Stimulated activated CD4-positive, alpha-beta T cell treated with anti-CD3 and anti-CD28 coated beads, Interleukin-12 subunit alpha, Interleukin-12 subunit beta, amount 100 ng/mL, for 24 hours (primary cell): ENCODE measurements at places on chromosomes 2 and 18.
A peak's percentile ranks its signal among the peaks of the same experiment; 100 is the strongest.

GRCh38 chr2:120820263-120820952 lies 84.7 kb downstream of the GLI2 start:
- no peak for DNase-seq

GRCh38 chr2:70960833-70961647 lies 17.4 kb upstream of the ANKRD53 start:
- DNase-seq = no peak

GRCh38 chr2:70580352-70580751 lies 26.7 kb upstream of the TGFA start:
- DNase-seq = no peak

GRCh38 chr2:158893026-158893425 lies 75.4 kb upstream of the TANC1 start:
- DNase-seq = no peak

GRCh38 chr2:129812071-129812470 lies 167.4 kb upstream of the RAB6C start:
- no peak for DNase-seq

DNA sequence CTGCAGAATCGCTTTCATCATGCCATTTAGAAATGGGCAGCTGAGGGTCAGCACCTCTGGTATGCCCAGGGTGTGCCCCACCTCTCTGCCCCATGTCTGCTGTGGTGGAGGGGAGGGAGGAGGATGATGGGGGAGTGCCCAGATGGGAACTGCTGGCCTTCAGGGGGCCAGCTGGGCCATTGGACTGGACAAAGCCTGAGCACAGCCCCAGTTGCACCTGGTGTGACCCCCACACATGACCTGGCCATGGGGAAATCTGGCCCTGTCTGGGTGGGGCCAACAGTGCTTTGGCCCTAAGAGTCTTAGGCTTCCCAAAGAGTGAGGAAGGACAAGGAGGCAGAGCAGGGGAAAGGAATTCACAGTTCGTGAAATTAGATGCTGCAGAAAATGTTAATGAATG lies 44.1 kb downstream of the CTIF start:
- DNase-seq = no peak

DNA sequence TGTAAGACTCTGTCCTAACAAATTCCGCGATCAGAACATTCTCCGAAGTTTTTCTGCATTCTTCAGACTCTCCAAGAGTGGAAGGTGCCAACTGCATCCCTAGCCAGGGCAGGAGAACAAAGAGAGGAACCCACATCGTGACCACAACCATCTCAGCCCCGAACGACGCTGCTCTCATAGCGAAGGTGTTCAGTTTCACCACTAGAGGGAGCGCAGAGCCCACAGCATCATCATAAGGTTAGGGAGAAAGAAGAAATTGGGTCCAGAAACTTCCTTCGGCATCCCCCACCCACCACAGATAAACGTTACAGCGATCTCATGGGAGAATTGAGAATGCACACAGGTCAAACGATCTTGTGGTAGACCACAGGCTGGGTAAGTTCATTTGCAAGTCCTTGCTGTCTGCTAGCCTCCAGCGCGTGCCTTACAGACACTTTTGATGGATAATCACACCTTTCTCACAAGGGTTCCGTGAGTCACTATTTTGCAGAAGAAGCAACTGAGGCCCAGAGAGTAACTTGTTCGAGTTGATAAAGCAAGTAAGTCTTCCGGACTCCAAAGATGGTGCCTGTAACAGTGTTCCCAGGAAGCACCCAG lies 53.7 kb upstream of the ARL4C start:
- peak; percentile 13 for DNase-seq

- no peak for DNase-seq
Observed at GRCh38 chr2:96832408-96832753, 11.4 kb downstream of the ANKRD23 start.

DNA sequence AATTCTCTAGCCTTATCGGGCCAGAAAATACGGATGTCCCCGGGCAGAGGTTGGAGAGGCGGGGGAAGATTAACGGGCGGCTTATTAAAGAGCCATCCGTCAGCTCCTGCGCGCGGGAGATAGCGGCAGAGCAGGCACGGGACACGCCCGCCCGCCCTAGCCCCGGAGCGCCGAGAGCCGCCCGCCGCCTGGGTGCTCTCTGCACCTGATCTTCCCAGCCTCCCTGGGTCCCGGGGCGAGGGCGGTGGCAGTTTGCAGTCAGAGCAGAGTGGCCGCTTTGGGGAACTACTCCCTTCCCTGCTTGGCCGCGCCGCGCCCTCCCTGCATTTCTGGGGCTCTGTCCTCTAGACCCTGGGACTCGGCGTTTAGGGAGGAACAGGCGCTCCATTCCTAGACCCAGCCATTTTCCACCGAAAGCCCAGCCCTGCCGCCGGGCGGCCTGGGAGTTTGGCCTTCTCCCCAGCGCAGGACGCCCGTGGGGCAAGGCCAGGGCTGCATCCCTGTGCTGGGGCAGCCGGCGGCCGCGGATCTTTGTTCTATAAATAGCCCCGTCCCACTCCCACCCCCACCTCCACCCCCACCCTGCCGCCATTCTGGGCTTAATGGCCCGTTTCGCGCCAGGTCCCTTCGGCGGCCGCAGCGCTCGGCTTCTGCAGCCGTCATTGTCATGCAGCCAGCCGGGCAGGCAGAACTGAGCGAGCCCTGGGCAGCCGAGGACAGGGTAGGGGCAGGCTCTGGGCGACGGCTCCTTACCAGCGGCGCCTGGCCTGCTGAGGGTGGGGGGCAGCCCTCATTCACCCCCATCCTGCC lies 6.6 kb downstream of the GAD1 start:
- DNase-seq = no peak

DNA sequence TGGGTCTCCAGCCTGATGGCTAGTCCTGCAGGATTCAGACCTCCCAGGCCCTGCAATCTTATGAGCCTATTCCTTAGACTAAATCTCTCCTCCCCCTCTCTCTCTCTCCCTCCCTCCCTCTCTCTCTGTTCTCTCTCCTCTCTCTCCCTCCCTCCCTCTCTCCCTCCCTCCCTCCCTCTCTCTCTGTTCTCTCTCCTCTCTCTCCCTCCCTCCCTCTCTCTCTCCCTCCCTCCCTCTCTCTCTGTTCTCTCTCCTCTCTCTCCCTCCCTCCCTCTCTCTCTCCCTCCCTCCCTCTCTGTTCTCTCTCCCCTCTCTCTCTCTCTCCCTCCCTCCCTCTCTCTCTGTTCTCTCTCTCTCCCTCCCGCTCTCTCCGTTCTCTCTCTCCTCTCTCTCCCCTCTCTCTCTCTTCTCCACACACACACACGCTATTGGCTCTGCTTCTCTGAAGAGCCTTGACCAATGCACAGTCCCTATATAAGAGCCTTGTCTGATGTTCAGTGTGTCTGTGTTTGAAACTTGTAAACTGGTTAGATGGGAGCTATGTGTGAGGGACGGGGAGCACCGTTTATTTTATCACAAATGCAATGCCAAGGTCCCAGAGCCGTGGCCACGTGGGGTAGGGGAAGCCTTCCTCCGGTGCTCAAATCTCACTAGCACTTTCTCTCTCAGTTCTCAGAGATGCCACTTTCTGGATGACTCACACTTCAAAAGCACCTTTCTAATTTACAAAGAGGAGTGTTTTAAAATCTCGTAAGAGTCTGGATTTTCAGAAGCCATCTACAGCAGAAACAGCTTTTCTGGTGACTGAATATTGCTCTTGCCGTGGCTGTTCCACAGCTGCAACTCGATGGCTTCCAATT lies 9.4 kb upstream of the PRLH start:
- DNase-seq = peak; percentile 14

- no peak for DNase-seq
Observed at GRCh38 chr2:175999283-175999819, 2.7 kb downstream of the LNPK start.

DNA sequence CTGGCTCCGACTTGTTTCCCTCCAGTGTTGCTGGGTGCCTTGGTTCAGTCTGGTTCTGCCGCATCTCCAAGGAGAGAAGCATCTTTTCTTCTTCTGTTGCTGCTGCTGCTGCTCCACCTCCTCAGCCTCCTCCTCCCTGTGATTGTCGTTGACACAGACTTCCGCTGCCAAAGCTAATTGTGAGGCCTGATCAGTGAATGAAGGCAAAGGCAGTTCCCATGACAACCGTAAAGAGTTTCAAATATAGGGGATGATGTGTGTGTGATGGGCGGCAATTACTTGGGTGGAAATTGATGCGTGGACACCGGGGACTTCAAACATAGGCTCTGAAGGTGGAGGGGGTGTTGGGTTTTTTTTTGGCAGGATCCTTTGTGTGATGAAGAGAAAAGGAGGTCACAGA lies 13.7 kb downstream of the TET3 start:
- no peak for DNase-seq

GRCh38 chr2:240295256-240296103 lies 140.0 kb upstream of the GPC1 start:
- no peak for DNase-seq

DNA sequence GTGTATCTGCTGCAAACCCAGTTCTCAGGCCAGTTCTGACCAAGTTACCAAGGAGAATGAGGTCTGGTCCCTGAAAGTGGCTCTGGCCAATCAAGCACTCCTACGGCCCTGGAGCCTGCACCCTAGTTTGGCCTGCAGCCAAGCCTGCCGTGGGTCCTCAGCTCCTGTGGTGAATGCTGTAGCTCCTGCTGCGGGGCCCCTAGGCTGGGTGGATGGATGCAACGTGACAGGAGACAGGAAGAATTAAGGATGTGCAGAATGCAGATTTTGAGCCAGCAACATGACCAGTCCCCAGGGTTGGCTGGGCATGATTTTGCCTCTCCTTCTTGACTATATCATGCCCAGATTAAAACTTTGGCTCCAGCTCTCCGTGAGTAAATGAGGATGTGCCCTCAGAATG lies 97.2 kb downstream of the SMAD7 start:
- no peak for DNase-seq

DNA sequence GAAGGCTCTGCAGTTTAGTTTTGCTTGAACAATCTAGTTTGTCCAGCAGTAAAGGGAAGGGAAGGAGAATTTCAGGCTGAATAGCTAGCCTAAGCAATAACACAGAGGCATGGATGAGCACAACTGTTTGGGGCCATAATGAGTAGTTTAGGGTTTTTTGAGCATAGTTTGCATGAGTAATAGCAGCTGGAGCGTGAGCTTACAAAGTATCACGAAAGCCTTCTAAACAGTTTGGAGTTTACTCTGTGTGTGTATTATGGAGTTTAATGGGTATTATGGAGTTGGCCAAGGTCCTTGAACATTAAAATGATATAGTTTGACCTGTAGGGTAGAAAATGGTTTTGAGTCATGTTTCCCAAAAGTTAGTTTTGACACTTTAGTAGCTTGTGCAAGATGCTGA lies 782.3 kb downstream of the ERBB4 start:
- DNase-seq = no peak

DNA sequence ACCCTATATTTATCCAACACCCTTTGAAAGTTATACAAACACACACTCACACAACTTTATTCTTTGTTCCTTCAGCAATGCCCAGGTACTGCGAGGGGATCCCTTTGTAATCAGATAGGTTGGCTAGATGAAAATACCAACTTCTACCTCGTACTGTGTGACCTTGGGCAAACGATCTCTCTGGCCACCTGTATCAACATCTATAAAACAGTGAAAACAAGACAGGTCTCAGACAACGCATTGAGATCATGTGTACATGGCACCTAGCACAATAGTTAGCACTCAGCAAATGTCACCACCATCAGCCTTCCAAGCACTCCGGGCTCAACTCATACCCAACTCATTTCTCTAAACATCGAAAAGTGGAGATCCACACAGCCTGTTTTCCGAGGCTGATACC lies 118.4 kb upstream of the PPP1CB start:
- no peak for DNase-seq

- no peak for DNase-seq
Observed at GRCh38 chr2:230269715-230270114, 44.2 kb downstream of the SP140 start.

- no peak for DNase-seq
Observed at GRCh38 chr2:213932-214693, 49.7 kb downstream of the SH3YL1 start.

GRCh38 chr2:158969715-158970240 lies 1.3 kb downstream of the TANC1 start:
- DNase-seq = no peak

DNA sequence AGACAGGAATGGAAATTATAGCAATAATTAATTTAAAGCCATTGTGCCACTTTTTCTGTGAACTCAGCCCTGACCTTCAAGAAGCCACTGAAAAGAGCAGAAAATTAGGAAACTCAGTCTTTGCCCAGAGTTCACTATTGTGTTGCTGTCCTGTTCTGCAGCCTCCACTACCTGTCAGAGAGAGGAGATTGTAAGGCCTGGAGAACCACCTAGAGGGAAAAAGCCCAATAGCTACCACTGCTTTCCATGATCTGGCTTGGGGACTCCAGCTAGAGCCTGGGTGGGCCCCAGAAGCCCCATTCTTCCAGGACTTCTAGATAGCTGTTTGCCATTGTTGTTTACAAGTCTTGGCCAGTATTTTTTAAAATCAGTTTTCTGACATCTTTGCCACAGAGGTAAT lies 176.1 kb upstream of the KLF7 start:
- DNase-seq = no peak

GRCh38 chr2:172488556-172488955 lies 61.2 kb downstream of the ITGA6 start:
- no peak for DNase-seq

DNA sequence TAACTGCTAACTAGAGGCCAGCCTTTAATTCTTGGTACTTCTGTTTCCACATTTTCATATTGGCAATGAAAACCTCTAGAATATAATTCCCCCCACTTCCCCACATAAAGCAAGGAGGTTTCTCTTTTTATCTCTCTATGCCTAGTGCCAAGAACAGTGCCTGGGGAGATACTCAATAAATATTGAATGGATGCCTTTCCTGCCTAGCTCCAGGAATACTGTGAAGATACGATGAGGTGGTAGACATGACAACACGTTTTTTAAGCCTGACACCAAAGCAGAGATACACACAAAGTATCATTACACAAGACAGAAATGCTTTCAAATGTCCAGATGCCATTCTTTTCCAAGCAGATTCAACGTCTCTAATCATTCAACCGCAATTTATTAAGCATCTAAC lies 535.5 kb downstream of the XIRP2 start:
- no peak for DNase-seq

DNA sequence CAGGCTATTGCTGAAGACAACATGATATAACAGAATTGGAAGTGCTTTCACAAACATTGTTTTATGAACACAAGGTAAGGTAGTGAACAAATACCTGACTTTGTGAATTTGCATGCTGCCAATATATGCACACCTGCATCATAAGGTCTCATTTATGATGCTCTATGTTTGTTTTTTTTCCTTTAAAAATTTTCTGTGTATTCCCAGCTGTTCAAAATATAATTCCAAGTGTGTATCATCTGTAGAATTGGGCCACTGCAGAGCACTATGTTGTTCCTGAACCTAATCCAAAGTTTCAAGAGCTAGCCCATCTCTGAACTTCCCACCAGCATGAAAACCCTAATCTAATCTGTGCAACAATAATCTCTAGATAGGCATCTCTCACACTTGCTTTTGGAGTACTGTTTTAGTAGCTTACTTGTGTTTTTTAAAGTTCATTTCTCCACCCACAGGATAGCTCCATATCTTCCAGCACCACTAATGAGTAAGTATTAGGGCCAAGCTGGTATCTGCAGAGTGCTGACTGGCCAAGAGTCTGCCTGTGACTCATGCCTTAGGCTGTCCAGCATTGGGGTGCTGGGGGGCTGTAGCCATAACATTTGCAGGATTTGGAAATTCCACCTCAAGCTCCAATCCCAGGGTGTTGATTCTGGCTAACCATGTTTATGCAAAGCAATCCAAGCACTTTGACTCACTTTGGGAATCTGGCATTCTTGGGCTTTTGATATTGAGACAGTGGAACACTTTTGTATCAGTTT lies 208.2 kb upstream of the REV1 start:
- DNase-seq = no peak

GRCh38 chr2:239369631-239370161 lies 31.1 kb downstream of the HDAC4 start:
- peak; percentile 67 for DNase-seq
